ENCODE measurements at places on chromosomes 12 and 14. TPM values are rescaled to one million over a fixed set of nuclear protein-coding genes. Genes with fewer than 3 reads are reported as not detected.

- no peak for DNase-seq
Measured at GRCh38 chr12:19183121-19183838, 53.7 kb downstream of the PLEKHA5 start.

DNA sequence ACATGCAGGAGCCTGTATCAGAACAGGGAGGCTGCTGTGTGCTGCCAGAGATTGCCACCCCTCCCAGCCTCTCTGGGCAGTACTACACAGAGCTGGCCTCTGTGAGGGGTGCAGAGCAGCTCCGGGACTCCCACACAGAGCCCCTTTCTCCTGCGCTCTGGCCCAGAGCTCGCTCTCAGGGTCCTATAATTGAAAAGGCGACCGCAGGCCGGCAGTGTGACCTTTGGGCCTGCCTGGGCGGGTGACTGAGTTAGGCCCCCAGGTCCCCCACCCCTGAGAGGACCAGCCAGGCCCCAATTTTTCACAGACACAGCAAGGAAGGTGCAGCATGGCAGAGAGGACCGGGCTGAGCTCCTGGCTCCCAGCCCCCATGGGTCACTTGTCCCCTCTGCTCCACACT, 136.4 kb downstream of the ZFP36L1 start:
- peak; percentile 38 for DNase-seq

- DNase-seq, result no peak
Measured at GRCh38 chr12:116376354-116377193, 99.1 kb upstream of the MED13L start.

GRCh38 chr12:84874125-84874824, 38.3 kb downstream of the SLC6A15 start:
- no peak for DNase-seq

DNA sequence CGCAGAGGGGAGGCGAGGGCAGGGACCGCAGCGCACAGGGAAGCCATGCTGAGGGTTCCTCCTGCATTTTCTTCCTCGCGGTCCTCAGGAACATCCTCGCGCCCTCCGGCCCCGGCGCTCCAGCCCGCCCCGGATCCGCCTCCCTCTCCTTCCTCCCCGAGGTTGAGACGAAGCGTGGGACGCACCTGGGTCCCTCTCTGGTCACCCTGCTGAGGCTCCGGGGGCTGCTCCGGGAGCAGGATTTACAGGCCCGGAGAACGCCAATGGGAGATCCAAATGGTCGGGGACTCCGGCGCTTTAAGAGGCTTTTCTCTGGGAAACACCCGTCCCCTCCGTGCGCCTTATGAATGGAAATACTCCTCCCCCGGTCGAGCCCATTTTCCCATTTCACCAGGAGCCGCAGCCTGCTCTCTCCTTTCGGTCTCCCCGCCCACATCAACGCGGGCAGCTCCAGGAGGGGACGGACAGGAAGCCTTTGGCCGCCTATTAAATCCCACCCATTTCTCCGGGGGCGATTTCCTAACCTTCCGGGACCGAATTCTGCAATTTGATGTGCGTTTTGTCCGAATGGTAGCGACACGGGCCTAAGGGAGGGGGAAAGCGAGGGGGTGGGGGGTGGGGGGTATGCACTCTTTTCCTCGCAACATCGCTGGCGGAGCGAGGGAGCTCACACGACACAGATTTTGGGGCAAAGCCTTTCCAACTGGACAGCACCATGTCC, at the start of gene UNC79:
UNC79 (plus strand) TSS at position 625 of the 721 bp plus-strand sequence; CDS start at position 716, 91 bp downstream.
- no peak for DNase-seq

DNA sequence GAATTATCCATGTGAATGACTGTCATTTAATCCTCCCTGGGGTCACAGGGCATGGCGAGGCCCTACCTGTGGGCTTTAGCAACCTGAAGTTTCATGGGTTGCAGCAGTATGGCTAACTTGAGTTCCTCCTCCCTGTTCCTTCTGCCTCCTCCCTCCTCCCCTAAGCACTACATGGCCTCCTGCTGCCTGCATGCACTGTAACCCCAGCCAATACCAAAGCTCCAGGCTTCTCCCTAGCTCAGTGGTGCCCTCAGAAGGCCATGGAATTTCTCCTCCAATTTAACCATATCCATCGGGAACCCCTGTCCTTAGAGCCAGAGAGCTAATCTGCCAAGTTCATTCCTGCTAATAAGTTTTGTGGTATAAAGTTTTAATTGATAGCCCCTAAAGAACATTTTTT, 95.1 kb downstream of the NT5DC3 start:
- DNase-seq, result no peak

FAM90A1 gene
- total RNA-seq, result 0.65 TPM

DNA sequence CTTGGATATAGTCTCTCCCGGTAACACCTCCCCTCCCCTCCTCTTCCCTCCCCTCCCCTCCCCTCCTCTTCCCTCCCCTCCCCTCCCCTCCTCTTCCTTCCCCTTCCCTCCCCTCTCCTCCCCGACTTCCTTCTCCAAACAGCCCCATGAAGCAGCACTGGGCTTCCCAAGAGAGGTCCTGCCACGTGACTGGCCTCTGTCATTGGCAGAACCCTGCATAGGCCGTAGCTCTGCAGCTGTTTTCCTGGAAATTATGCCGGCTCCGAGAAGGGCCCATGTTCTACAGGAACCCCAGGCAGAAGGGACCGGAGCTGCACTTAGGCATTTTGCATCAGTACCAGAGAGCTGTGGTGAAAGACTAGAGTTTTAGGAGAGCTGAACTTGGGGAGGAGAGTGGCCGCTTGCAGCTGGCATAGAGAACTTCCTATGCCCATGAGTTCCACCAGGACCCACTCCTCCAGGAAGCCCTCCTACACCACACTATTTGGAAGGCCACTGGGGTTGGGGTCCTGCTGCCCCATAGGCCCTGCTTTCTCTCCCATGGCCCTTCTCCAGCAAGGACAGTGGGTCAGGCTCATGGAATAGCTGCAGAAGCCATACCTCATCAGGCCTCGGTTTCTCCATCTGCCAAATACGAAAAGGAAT, 5.1 kb upstream of the TNFAIP2 start:
- DNase-seq, result no peak

SLC5A8 gene
- total RNA-seq, result not detected

DNA sequence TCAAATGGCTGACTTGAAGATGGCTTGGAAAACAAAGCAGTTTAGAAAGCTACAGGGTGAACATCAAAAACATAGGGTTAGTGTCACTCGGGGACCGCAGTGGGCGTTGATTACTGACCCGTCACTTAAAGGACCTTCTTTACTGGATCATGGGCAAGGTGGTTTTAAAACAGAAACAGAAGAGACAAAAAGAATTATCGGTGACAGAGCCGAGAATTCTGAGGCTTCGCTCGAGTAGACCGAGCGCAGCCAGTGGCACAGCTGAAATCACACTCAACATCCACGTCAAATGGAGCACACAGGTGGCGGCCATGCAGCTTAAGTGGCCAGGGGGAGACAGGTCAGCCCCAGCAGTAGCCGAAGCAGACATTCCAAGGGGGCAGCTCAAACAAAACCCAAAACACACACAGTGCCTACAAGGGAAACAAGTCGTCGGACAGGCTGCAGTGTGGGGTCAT, 17.3 kb downstream of the SNRNP35 start:
- no peak for DNase-seq

DNA sequence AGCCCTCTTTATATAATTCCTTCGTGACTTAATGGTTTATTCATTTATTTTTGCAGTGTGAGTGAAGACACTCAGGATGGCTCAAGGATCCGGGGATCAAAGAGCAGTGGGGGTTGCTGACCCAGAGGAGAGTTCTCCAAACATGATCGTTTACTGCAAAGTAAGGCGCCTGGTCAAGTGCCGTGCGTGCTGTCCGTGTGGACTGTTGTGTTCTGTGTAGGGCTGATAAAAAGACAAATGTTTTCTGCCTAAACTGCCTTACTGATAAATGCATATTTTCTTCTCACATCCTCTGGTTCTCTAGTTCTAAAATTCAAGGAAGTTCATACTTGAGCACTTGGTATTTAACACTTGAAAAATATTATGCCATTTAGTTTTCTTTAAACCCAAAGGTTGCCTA, 32.5 kb downstream of the RGS6 start:
- DNase-seq, result no peak

TCL1A gene
- not detected for total RNA-seq

GRCh38 chr14:102645746-102646440, 53.4 kb downstream of the RCOR1 start:
- DNase-seq, result no peak

DNA sequence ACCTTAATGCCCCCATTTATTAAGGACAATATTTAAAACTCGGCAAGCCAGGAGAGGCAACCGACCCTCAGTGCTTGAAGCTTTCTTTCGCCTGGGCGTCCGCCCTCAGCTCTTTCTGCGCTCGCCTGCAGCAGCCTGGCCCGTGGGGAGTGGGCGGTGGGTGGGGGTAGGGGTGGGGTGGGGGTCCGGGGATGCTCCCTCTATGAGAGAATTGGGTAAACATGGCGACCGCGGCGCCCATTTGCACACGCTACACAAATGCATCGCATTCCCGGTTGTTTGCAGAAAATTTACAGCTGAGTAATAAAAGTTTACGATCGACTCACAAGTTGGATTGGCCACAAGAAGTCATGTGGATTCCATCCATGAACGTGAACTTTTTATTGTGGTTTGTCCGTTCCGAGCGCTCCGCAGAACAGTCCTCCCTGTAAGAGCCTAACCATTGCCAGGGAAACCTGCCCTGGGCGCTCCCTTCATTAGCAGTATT, 7.7 kb downstream of the HOXC8 start:
- no peak for DNase-seq

GRCh38 chr12:116455540-116456329, 103.4 kb upstream of the MAP1LC3B2 start:
- peak; percentile 82 for DNase-seq

B4GALNT1 gene
- total RNA-seq, result 3.3 TPM

LRFN5 gene
- 12.6 TPM for total RNA-seq

- DNase-seq, result no peak
Measured at GRCh38 chr12:68001486-68002466, 12.5 kb downstream of the IFNG-AS1 start.

DNA sequence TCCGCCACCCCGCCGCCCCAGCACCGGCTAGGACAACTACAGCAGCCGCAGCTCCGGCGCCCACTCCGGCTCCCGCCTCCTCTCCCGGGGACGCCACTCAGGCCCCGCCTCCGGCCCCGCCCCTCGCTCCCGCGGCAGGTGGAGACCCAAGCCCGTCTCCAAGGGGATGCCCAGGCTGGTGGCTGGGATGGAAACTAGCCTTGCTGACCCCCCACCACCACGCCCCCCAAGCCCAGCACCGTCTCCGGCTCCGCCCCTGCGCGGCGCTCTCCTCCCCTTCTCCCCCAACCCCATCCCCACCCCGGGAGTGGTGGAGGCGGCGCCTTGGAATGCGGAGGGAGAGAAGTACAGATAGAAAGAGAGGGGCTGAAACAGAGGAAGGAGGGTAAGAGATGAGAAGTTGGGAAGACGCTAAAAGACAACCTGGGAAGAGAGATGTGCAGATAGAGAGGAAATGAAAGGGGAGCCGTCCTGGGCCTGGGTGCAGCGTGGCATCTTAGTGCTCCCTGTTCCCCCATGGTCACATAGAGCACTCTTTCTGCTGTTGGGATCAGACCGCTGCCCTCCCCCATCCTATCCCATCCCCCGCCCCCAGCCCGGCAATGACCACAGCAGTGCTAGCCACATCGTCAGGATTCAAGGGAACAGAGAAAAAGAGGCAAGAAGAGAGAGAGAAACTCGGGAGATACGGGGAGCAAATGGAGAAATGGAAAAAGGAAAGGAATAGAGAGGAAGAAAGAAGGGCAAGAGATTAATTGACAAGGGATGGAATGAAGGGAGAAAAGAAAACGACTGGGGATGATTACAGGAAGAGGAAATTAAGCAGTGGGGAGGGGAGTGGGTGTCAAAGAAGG, at the start of gene ITGA7:
ITGA7 (minus strand) TSS at position 64 of the 854 bp plus-strand sequence. CDS start 222 bp downstream, outside the sequence.
- DNase-seq, result peak; percentile 77

TRIM9 gene
- total RNA-seq, result 1.7 TPM

- no peak for DNase-seq
Measured at GRCh38 chr14:90487462-90487861, 90.6 kb downstream of the CALM1 start.

DNA sequence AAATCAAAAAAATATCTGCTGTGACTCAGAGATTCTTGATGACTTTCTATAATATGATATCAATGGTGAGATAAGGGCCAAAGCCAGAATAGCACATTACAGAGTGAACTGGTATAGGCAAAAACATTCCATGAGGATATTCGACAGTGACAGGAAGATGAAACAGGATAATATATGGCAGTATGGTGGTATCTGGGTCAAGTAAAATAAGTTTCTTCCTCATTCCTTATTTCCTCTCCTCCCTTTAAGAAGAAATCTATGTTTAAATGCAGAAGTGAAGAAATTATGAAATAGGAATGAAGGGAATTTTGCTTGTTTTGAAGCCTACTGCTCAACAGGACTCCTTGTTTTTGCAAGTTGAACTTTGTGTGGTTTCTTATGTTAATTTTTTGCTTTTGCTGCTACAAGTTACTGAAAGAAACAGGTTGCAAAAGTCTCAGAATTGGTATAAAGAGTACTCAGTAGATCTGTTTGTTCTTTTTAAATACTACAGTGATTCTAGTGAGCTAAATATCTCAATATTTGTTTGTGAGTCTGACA, 7.0 kb downstream of the ACSS3 start:
- no peak for DNase-seq

CLEC14A gene
- total RNA-seq, result 18.6 TPM

DNA sequence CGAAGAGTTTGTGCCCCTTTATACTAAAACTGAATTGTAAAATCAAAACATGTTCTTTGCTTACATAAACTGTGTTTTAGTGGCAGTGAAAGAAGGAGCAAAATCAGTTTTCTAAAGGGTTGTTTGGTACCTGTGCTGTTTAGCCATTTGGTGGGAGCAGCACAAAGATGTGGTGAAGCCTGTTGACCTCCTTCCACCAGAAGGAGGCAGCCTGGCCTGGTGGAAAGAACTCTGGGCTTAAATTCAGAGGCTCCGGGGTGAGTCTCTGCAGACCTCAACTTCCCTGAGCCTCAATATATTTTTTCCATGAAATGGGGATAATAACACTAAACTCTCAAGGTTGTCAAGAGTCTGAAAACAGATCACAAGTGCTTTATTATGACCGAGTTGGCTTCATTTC, 502.5 kb downstream of the VRK1 start:
- no peak for DNase-seq

TMEM132C gene
- 12.6 TPM for total RNA-seq

TMEM119 gene
- 15.9 TPM for total RNA-seq

LYZ gene
- total RNA-seq, result 28.5 TPM

GRCh38 chr12:106493531-106493930, 89.3 kb upstream of the RFX4 start:
- no peak for DNase-seq

TSPAN19 gene
- total RNA-seq, result not detected

DNA sequence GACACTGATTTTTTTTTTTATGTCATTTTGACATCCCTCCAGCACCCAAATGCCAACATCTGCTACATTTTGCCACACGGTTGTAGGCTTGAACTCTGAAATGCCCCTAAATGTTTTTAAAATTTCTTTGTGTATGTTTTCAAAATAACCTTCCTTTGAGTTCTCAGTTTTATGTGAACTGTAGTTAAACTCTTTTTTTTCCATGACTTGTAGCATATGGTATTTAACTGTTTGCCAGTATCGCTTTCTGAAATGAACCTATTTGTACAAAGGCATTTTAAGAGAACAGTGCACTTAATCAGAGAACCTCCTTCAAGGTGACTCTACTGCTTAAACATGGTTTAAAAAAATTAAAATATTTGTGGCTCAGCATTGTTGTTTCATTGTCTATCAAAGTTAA, 61.5 kb downstream of the PDE3A start:
- DNase-seq, result no peak

GRCh38 chr12:21933656-21934055, 7.6 kb downstream of the ABCC9 start:
- DNase-seq, result no peak

- DNase-seq, result no peak
Measured at GRCh38 chr14:68687746-68688145, 105.1 kb downstream of the ZFP36L1 start.

SELPLG gene
- 4.3 TPM for total RNA-seq

GRCh38 chr12:124564232-124564958, 3.0 kb downstream of the NCOR2 start:
- no peak for DNase-seq

CCDC197 gene
- total RNA-seq, result not detected

TUBA1B gene
- 496 TPM for total RNA-seq

Data from ureter (tissue), 1 donor.